ENCODE measurements at places on chromosomes 4 and X.

- no peak for DNase-seq
Measured at GRCh38 chrX:119240356-119240755, 4.3 kb downstream of the PGRMC1 start.

DNA sequence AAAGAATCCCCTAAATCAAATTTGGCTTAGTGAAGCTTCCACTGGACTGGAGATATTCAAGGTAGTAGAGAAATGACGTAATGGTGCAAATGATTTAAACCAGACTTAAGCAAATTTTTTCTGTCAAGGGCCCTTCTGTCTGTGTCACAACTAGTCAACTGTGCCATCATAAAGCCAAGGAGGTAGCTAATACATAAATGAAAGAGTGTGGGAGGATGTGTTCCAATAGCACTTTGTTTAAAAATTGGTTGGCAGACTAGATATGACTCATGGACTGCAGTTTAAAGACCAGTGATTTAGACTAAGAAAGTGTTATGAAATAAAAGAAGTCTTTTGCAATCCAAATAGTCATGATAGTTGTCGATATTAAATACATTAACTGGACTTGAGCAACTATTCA is 24.3 kb upstream of the TEX13C start:
- no peak for DNase-seq

DNA sequence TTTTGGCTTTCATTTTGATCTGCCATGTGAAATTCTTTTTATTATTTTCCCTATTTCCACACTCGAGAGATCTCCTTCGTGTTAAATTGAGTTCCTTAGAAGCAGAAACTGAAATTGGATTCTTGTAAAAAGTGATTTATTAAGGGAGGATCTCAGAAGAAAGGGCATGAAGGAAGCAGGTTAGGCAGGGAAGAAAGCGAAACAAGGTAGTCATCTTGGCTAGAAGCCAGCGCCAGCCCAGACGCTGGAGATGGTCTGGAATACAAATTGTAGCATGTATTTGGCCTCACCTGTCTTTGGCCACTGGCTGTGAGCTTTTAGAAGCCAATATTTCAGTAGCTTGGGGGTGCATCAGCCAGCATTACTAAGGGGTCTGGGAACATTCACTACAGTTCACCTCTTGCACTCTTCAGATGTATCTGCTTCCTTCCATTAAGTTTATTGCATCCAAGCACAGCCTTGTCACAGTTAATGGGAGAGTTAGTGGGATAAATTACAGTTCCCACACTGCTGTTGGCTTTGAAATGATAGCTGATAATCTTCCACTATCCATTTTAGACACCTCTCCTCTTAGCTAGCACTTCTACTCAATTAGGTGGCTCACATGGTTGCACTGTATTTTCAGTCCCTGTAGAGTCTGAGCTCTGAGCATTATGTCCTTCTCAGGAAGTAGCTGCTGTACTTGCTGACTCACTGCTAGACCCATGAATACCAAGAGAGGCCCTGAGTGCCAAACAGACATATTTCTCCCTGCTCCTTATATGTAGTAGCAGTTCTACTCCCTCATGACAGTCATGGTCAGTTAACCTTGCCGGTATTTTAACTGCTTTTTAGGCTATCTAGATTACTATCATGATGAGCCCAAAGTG is 14.6 kb downstream of the GRXCR1 start:
- DNase-seq, result no peak

DNA sequence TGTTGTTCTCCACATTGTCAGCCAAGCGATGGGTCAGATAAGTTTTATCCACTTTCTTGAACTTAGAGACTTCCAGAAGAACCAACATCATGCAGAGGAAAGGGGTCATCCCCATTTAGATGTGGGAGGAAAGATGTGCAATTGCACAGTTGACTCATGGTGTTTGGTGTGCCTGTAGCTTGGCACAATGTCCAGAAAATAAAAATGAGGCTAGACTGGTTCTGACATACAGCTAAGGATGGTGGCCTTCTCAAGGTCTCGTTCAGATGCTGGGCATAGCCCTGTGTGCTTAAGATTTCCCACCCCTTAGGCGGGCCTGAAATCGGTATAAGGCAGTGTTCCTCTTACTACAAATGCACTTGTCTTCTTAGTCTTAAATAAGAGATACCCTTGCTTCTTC is 101.1 kb downstream of the PCDH7 start:
- no peak for DNase-seq
